Dermis microvascular lymphatic vessel endothelial cell (primary cell): ENCODE measurements at places on chromosomes 11 and 22. TPM values are rescaled to one million over a fixed set of nuclear protein-coding genes. Genes with fewer than 3 reads are reported as not detected.
A peak's percentile ranks its signal among the peaks of the same experiment; 100 is the strongest.

- DNase-seq = no peak
Measured at GRCh38 chr22:22867996-22868715, 19.5 kb upstream of the IGLL5 start.

The CRYAB gene
- 0.13 TPM in 2 replicates for total RNA-seq

The GSTP1 gene
- 721 and 972 TPM in 2 replicates for total RNA-seq

- DNase-seq = no peak
Measured at GRCh38 chr22:47423861-47424820, 661.7 kb downstream of the TBC1D22A start.

GRCh38 chr22:45972091-45972888 lies 4.7 kb downstream of the WNT7B start:
- DNase-seq = no peak

The GP1BB gene
- total RNA-seq = 2.7 and 5.3 TPM in 2 replicates

The SSTR3 gene
- total RNA-seq = not detected in 2 replicates

DNA sequence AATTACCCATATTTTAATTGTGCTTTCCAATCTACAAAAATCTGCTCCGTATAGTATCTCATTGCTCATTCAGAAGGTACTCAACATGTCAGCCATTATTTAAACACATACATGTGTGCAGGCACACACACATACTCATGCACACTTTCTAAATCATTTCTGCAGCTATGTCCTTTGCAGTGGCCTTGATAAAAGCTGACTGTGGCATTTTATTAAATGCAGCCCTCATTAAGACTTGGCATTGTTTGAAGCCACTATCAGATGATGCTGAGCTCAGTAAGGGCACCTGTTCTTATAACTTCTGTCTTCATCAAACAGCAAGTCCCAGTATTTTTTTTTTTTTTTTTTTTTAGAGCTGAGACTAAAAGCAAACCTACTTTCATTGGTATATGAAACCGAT lies 1071.9 kb upstream of the CCDC90B start:
- DNase-seq = no peak

DNA sequence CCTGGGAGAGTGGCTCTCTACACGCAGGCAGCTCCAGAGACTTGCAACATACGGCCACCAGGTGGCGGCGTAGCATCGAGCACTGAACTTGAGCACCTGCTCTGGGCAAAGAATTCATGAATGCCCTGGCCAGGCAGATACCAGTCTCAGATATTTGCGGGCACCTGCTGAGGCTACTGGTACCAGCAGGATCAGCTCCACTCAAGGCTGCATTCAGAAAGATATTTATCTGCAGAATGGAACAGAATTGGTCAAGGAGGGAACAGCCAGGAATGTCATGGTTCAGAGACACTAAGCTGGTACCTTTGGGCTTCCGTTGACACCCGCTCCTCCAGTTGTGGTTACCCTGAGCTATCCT lies 10.8 kb upstream of the CCDC86 start:
- DNase-seq = peak; percentile 68

DNA sequence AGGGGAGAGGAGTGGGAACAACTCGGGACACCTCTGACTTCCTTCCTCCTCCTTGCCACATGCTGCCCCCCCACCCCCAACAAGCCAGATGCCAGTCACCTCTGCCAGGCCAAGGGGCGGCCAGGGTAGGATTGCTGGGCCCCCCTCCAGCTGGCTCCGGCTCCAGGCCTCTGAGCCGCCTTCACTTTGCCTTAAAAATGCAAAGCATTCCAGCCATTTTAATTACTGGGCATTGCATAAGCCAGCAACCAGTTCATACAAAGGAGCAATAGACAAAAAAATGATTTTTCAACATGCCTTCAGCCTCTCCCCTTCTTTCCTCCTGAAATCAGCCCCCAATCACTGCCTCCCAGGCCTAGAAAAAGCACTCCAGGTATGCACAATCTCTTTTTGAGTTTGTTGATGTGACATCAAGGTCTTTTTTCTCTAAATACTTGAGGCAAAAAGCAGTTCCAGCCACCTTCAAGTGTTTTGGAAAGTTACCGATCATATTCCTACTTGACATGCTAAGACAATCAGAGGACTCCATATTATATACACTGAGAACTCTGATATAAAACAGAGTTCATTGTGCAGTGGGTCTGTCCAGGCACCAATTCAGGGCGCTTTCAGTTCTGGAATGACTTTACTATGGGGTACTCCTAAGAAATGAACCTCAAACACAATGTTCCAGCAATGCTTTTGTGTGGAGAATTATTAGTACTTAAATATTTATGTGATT lies 12.4 kb upstream of the TIMP3 start:
- DNase-seq = no peak

The FXYD6 gene
- 0.51 and 7.3 TPM in 2 replicates for total RNA-seq

DNA sequence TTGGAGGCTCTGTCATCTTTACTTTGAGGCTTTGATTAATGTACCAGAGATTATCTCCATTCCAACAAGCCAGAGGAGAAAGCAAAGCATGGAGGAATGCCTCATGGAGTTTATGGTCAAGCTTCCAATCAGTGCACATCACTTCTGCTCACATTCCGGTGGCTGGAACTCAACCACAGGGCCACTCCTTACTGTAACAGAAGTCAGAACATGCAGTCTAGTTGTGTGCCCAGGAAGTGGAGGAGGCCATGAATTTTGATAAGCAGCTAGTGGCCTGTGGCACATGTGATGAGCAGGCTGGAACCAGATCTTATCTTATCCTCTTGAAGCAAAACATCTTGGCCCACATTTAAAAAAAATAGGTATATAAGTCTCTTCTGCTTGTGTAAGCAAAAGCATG lies 258.9 kb upstream of the ARHGAP20 start:
- DNase-seq = no peak

GRCh38 chr11:6703247-6704063 lies 20.3 kb upstream of the MRPL17 start:
- peak; percentile 65 for DNase-seq

The FOLH1 gene
- under 0.01 TPM in 1 of 2 replicates, not detected in the other for total RNA-seq

- DNase-seq = no peak
Measured at GRCh38 chr22:27719535-27720227, 81.9 kb downstream of the MN1 start.

The APOL4 gene
- total RNA-seq = 3.6 and 7.1 TPM in 2 replicates

DNA sequence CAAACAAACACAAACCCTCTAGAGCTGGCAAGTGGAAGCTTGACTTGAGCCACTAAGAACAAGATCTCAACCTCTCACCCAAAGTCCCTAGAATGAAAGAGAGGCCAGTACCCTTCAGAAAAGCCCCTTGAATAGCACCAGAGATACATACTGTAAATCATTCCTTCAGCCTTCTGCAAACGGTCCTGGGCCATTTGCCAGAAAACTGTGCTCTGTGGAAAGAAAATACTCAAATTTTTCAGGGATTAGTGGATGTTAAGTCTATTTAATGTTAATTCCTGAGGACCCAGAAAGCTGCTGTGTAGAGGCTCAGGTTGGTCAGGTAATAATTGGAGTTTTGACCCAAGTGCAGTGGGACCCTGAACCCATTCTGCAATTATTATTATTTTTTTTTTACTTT lies 16.9 kb downstream of the SERPINH1 start:
- DNase-seq = no peak

The HTR3A gene
- total RNA-seq = not detected in 2 replicates

DNA sequence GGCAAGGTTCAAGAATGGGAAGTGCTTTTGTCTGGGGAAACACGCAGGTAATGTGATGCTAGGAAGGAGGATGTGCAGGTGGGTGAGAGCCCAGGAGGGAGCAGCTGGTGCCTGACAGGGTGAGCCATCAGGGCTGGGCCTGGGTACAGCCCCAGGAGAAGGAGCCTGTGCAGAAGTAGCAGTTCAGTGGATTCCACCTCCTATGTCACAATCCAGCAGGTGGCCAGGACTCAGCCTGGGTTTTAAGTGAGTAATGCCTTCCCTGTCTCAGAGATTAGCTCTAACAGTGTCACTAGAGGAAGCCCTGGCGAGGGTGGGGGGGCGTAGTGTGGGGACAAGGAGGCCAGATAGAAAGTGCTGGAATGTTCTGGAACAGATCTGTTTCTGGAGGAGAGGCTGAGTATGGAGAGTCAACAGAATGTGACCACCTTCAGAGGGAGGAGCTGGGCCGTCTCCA lies 8.1 kb downstream of the RIC8A start:
- no peak for DNase-seq

- peak; percentile 69 for DNase-seq
Measured at GRCh38 chr22:25235547-25236290, 16.3 kb downstream of the CRYBB2 start.

The ASCL3 gene
- not detected in 2 replicates for total RNA-seq

DNA sequence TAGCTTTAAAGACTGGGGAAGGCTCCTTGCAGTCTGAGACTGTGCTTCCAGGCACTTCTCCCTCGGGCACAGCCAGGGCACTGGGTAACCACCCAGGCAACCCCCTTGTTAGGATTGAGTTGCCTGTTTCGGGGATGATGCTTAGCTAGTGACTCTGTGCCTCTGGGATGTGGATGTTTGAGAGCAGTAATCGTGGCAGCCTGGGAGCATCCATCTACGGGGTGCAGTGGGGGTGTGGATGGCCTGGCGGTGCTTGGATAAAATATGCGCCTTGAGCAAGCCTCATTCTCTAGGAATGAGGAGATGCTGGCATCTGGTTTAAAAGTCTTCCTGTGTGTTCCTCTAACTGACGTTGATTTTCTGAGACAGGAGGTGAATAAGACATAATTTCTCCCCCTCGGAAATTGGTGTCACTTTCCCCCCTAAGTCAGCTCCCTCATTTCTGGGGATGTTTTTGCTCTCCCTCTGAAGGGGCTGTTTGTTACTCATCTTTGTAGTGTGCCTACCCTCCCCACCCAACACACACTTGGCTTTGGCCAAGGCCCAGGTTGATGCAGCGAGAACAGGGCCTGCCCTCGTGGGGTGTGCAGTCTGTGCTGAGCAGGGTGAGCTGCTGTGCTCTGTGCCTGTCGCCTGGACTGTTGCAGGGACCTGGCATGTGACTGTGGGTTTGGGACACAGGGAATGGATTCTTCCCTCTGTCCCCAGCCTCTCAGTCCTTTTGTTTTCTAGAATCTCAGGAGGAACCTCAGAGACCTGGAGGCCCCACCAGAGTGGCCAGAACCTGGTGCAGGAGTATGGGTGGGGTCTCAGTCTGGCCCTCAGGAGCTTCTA lies 2.0 kb downstream of the GNAZ start:
- no peak for DNase-seq

The OR2AG2 gene
- total RNA-seq = under 0.01 TPM in 2 replicates

- DNase-seq = peak; percentile 3
Measured at GRCh38 chr11:114886644-114887265, 208.4 kb downstream of the NXPE2 start.

- no peak for DNase-seq
Measured at GRCh38 chr11:36447514-36447913, 62.6 kb downstream of the TRAF6 start.

GRCh38 chr11:2416765-2417164 lies 16.2 kb downstream of the TSSC4 start:
- DNase-seq = no peak

GRCh38 chr11:72001834-72002591 lies 3.3 kb downstream of the IL18BP start:
- no peak for DNase-seq

DNA sequence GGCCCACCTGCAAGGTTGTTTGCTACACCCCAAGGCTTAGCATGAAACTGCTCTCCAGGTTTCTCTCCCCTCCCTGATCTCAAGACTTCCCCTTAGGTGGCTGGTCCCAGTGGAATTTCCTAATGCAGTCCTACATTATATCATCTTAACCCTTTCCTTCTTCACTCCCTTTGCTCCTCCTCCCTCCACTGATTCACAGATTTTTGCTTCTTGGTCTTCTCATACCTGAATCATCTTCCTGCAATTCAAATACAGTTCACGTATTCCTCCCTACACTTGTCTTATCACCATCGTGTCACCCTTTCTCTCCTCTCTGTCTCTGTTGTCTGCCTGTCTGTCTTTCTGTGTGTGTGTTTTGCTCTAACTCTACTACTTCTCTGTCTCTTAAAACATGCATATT lies 17.0 kb downstream of the MMP10 start:
- peak; percentile 35 for DNase-seq

DNA sequence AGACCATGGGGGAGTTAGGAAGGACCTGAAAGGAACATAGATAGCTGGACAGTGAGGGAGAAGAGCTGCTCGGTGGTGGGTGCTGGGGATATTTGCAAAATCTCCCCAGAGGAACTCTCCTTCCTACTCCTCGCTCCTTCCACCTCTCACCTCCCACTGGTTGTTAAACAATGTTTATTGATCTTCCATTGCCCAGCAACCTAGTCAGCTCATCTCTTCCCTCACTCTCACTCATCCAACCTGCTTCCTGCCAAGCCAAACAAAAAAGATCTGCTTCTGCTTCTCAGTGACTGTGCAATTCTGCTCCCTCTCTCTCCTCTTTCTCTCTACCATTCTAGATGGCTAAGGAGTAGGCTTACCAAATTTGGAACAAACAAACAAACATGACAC lies 115.0 kb downstream of the SLC1A2 start:
- DNase-seq = no peak

- no peak for DNase-seq
Measured at GRCh38 chr22:50146439-50147238, 23.9 kb upstream of the PANX2 start.

DNA sequence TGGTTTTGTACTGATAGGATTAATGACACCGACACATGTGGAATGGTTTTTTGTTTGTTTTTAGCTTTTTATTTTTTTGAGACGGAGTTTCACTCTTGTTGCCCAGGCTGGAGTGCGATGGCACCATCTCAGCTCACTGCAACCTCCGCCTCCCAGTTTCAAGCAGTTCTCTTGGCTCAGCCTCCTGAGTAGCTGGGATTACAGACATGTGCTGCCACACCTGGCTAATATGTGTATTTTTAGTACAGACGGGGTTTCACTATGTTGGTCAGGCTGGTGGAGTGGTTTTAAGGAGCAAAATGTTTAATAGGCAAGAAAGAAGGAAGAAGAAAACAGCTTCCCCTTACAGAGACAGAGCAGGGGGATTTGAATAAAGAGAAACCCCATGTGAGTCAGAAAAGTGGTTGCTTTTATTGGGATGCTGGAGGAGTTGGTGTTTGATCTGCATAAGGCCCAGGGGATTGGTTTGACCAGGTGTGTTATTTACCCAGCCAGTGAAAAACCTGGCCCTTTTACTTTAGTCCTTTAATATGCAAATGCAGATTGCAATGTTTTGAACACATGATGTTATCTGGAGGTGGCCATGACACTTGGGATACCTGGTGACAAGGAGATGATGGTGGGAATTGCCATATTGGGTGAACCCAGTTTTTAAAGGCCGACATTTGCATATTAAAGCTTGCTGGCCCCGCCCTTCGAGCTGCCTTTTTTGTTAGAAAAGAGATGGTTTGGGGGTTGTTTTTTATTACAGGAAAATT lies 24.3 kb downstream of the SUSD2 start:
- DNase-seq = no peak

The CARD18 gene
- total RNA-seq = not detected in 2 replicates

GRCh38 chr11:61815790-61816735 lies 740 bp downstream of the FADS1 start:
- peak; percentile 77 for DNase-seq
